Suppressor macrophage treated with lipopolysaccharide for 1 hour (primary cell): ENCODE measurements at places on chromosomes 1 and 21.

GRCh38 chr1:78240755-78241154, 195.0 kb downstream of the GIPC2 start:
- DNase-seq: no peak

GRCh38 chr1:179818743-179819173, 58.8 kb downstream of the TOR1AIP2 start:
- no peak for DNase-seq

- DNase-seq: no peak
Measured at GRCh38 chr1:165303386-165303785, 53.1 kb downstream of the LMX1A start.

DNA sequence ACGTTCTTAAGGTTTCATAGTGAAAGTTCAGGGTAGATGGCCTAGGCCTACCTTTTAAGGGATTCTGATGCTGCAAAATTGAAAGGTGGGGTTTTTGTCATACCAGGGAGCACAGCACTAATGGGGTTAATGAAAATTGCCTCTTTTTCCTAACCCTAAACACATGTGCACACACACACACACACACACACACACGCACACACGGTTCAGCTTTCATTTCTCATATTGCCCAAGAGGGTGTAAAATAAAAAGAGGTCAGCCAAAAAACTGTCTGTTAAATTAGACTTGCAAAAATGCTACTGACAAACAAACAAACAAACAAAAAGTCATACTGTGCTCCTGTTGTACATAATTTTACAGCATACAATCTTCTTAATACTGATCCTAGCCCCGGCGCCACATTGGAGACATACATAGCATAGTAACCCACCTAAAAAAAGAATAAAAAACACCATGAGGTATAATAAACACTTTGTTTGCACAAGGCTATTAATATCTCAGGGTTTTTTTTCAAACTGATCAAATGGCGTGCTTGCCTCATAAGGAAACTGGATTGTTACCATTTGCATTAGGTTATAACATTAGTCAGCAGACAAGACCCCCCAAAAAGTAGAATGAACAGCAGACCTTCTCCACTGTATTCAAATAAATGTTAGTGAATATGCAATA, 69.1 kb downstream of the TGFB2 start:
- no peak for DNase-seq

DNA sequence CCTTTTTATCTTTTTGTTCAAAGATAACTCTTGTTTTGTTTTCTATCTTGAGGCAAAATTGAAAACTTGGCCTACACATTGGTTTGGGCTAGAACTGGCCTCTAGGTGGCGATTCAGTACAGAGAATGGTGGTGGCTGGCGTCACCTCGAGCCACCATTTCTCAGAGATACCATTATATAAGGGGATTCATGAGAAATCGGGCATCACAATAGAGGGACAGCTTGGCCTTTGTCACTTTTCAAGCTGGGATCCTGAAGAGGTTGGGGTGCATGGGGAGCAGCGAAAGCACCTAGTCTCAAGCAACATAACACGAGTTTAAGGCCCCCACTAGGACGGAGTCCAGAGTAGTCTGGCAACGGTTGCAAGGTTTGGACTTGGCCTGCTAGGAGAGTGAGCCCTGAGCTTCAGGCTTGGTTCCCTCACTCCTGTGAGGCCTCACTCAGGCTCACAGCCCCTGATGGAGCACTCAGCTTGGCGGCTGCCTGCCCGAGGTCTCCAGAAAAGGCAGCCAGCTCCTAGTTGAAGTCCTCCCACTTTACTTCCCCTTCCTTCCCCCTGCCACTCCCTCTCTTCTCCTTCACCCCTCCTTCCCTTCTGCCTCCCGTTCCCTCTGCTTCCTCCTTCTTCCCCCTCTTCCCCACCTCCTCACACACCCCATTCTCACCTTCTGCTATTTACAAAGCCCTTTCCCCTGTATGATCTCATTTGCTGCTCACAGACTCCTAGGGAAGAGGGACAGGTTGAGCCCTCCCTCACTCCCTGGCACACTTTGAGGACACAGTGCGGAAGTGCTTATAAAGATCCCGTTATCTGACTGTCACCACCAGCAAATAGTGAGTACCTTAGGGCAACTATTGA, 67.8 kb downstream of the LRIG2 start:
- DNase-seq: peak; percentile 75
